Activated CD4-positive, alpha-beta T cell treated with anti-CD3 and anti-CD28 coated beads, Interleukin-2, amount 10 ng/mL, durations not matched to agents 24 days and 14 days (primary cell): ENCODE measurements at places on chromosomes 2 and 18. TPM values are rescaled to one million over a fixed set of nuclear protein-coding genes. Genes with fewer than 3 reads are reported as not detected.

GRCh38 chr2:86025976-86026743, 79.5 kb downstream of the POLR1A start:
- peaks cover 3% of the 10 kb centered on the region for H3K4me1 ChIP-seq
- no peaks in the 10 kb centered on the region for H3K27me3 ChIP-seq
- DNase-seq, result no peak
- no peak overlapping the region for H3K4me3 ChIP-seq
- H3K27ac ChIP-seq, result no peak overlapping the region

DNA sequence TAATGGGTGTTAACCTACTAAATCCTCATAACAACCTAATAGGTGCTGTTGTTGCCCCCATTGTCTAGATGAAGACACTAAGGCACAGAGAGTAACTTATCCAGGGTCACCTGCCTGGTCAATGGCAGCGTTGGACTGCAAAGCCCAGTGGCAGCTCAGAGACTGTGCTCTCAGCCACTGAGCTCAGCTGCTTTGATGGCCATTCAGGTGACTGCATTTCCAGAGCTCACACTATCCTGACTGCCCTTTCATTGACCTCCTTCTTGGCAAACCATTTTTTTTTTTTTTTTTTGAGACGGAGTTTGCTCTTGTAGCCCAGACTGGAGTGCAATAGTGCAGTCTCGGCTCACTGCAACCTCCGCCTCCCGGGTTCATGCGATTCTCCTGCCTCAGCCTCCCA, 115.2 kb downstream of the MAPK4 start:
- H3K36me3 ChIP-seq, result no peaks in the 10 kb centered on the region
- no peaks in the 10 kb centered on the region for H3K27me3 ChIP-seq
- DNase-seq, result no peak
- H3K4me1 ChIP-seq, result no peaks in the 10 kb centered on the region
- H3K27ac ChIP-seq, result no peak overlapping the region

DNA sequence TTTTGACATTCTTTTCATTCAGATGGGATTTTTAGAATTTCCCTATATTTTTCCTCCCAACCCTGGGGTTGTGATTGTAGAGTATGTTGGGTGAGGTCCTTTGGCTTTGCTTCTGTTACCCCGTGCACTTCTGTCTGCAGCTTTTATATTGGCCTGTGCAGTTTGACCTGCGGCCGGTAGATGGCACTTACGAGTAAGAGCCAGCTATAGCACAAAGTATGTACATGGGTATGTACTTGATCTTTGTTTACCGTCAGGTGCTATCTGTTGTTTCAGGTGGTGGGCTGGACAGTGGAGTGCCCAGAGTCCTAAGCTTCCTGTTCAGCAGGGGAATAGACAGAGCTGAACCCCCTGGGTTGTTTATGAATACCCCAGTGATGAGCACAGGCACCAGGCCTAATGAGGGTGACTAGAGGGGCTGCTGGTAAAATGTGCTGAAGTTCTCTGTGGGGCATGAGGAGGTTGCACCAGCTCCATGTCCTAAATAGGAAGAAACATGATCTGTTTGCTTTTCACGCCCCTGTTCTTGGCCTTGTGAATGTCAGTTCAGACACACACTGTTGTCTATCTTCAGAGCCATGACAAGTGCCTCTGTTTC, 58.9 kb upstream of the THUMPD2 start:
- no peak overlapping the region for H3K4me3 ChIP-seq
- H3K27me3 ChIP-seq, result no peaks in the 10 kb centered on the region
- DNase-seq, result peak; percentile 61
- H3K36me3 ChIP-seq, result no peaks in the 10 kb centered on the region

DNA sequence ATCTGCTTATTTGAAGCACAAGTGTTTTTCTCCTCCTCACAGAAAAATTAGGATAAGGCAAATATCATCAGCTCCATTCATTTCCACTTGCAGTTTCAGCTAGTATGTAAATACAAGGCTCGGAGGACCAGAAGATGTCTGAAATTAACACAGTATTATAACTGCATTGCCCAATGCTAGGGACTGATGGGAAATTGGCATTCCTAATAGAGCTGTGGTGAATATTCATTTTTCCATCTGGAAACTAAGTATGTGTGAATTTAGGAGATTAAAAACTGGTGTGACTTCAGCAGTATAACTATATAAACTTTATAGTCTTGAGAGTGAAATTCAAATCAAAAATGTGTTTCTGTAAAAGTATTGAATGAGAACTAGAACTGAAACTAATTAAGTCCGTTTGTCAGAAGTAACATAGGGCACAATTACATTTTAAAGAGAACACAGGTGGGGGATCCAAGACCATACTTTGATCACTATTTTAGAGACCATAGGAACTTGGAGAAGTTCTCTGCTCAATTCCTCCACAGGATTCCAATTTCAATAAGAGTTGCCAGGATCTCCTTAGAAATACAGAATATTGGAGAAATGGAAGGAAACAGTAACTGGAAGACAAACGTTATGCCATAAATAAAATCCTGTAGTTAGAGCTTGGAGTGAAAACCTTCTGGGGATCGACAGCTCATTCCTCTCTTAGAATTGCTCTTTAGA, 12.1 kb upstream of the ITGA6 start:
- H3K4me3 ChIP-seq, result no peak overlapping the region
- H3K27ac ChIP-seq, result no peak overlapping the region
- H3K27me3 ChIP-seq, result peaks cover 21% of the 10 kb centered on the region
- no peaks in the 10 kb centered on the region for H3K36me3 ChIP-seq
- no peak for DNase-seq

GRCh38 chr2:221895366-221896121, 323.4 kb upstream of the EPHA4 start:
- no peak overlapping the region for H3K4me3 ChIP-seq
- H3K4me1 ChIP-seq, result no peaks in the 10 kb centered on the region
- no peaks in the 10 kb centered on the region for H3K27me3 ChIP-seq
- H3K27ac ChIP-seq, result no peak overlapping the region

- H3K27ac ChIP-seq, result no peak overlapping the region
- H3K36me3 ChIP-seq, result peaks cover 22% of the 10 kb centered on the region
- no peak overlapping the region for H3K4me3 ChIP-seq
- peaks cover 9% of the 10 kb centered on the region for H3K4me1 ChIP-seq
Measured at GRCh38 chr2:43464590-43464989, 131.2 kb downstream of the THADA start.

DNA sequence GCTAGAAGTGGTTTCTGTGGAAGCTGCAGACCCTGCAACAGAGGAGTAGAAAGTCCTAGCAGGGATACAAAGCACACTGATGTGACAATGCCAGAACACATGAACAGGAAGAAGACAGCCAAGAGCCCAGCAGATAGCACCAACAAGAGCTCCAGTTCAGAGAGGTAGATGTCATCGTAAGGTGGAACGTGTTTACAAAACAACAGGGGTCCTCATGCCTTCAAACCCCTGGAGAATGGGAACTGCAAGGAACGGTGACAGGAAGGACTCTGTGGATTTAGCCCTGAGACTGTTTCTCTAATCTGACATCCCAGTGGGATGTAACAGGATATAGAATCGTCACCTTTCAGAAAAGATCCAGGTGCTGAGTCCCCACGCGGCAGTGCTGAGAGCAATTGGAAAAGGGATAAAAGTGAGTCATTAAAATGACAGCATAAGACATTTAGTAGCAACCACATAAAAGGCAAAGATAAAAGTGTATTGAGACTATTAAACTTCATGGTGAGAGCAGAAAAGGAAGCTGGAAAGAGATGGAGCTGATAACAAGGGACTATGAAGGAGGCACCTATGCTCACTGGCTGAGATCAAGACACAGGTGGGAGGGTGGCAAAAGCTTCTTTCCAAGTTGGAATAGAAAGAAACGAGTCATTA, 195.2 kb downstream of the FBXO15 start:
- no peak for DNase-seq
- no peaks in the 10 kb centered on the region for H3K27me3 ChIP-seq

DNA sequence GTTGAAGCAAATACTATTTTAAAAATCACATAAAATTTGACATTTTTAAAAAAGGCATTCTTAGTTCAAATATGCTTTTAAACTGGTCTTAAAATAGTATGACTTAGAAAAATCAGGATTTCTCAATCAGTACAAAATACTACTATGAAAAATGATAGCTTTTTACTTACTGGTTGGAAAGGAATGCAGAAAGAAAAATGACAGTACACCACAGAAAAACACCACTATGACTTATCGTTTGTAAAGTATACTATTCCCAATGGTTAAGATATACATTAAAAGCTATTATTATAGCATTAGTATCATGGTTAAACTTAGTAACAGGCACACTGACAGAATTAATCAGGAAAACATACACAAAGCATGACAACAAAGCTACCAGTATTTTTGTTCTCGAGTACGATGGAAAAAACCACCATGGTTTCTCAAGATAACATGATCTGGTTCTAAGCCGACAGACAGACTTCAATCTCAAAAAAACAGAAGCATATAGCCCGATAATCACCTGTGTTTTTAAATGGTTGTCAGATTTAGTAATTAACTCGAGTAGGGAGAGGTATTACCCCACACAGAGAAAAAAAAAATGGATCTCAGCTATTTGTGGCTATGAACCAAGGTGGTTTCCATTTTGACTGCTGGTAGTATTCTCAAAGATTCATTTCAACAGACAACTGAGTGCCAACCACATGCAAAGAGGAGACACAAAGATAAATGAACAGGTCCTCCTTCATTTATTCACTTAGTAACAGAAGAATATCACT, 39.1 kb downstream of the CUL3 start:
- peaks cover 28% of the 10 kb centered on the region for H3K36me3 ChIP-seq
- DNase-seq, result peak; percentile 31
- no peak overlapping the region for H3K27ac ChIP-seq
- no peaks in the 10 kb centered on the region for H3K27me3 ChIP-seq
- H3K4me1 ChIP-seq, result peaks cover 11% of the 10 kb centered on the region

- no peaks in the 10 kb centered on the region for H3K36me3 ChIP-seq
- no peaks in the 10 kb centered on the region for H3K4me1 ChIP-seq
- DNase-seq, result no peak
- peaks cover 16% of the 10 kb centered on the region for H3K27me3 ChIP-seq
- no peak overlapping the region for H3K27ac ChIP-seq
Measured at GRCh38 chr18:26863122-26863879, 2.2 kb downstream of the AQP4 start.

DNA sequence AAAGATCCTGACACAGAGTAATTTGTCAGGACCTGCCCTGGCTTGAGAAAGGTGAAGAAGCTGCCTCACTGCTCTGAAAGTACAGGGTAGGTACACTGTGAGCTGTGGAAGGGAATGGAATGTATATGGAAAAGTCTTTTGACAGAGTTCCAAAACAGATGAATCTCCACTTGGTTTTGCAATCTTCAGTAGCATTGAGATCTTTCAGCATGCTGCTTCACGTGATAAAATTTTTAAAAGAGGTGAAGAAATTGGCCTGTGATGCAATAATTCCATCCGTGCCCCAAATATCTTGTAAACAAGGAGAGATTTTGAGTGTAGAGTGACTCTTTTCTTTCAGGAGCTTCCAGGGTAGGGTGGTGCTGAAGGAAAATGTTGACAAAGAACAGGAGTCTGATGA, 123.1 kb downstream of the OSR1 start:
- H3K4me3 ChIP-seq, result no peak overlapping the region
- no peak for DNase-seq
- H3K4me1 ChIP-seq, result no peaks in the 10 kb centered on the region
- no peak overlapping the region for H3K27ac ChIP-seq

STARD6 gene
- total RNA-seq, result not detected in 2 replicates

ANKRD30BL gene
- not detected in 2 replicates for total RNA-seq

CYS1 gene
- total RNA-seq, result 0.24 and 0.63 TPM in 2 replicates

ARID5A gene
- total RNA-seq, result 214 and 229 TPM in 2 replicates
